ENCODE measurements at places on chromosomes 6 and 20.

GRCh38 chr6:47288267-47289090, 21.2 kb downstream of the TNFRSF21 start:
- no peak for DNase-seq

DNA sequence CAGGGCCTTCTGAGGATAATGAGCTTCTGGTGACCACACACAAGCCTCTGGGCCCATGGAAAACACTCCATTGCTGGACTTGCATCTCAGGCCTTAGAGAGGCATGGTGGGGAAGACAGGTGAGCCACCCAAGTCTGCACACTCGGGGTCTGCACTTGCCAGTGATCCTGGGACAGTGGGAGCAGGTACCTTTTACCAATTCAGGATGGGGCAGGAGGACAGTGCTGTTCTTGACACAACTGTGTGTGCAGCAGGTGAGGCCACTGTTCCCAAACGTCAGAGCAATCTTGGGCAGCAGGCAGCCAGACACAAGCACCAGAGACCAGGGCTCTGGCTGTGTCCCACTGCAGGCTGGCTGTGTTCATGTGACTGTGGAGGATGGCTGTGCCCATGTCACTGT, 221.3 kb downstream of the ERMARD start:
- DNase-seq: no peak

DNA sequence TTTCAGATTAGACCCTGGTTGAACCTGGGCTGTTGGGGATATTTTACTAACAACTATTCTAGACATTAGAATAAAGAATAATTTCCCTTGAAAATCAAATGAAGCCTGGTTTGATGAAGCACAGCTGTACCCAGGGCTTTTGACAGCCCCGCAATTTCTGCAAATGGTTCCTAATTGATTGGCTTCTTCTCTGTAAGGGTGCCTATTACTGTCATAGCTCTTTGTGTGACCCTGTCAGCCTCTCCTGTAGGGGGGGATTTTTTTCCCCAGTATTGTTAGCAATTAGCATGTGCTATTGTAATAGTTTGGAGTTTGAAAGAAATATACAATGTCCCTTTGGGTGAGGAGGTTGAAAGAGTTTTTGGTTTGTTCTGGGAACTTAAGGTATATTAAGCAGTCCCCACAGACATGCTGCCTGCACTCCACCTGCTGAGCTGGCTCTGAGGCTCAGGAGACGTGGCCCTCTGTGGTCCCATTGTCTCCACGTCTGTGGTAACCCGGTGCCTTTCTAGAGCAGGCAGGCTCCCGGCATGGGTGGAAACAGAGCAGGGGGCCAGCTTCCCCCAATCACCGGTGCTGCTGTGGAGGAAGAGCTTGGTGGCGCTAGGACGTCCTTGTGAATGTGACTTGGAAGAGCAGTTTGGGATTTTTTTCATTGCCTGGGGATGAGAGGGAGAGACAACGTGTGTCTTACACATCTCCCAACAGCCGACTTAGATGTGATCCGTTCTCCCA, 47.3 kb upstream of the CLDN20 start:
- peak; percentile 56 for DNase-seq

GRCh38 chr6:118864341-118865099, 29.4 kb upstream of the ASF1A start:
- DNase-seq: no peak

DNA sequence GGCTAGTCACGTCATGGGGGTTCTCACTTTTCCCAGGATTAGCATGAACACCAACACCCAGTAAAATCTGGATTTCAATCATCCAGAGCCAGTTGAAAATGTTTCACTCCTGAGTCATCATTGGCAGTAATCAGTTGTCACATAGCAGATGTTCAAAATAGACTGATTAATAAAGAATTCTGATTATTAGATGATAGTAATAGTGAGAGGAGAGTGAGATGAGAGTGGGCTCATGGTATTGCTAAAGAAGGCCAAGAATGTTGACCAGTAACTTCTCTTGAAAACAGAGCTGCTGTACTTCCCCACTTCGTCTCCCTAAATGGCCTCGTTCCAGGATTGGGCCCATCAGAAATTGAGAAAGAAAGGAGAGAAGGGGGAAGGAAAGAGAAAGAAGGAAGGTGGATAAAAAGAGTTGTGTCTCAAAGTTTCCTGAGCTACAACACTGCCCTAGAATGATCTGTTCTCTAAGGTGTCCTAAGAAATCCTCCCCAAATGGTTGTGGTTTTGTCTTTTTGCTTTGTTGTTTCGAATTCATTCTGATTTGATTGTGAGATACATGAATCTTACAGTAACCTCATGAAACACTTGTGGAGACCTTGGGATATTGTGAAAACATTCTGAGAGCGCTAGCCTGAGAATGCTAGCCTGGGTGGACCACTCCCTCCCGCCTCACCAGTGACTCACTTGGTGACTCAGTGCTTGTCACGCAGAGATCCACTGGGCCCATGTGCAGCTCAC, 502.2 kb upstream of the JARID2 start:
- no peak for DNase-seq

Measured in head of caudate nucleus (tissue), 42 donors.